ENCODE measurements at places on chromosomes 12 and 14.

DNA sequence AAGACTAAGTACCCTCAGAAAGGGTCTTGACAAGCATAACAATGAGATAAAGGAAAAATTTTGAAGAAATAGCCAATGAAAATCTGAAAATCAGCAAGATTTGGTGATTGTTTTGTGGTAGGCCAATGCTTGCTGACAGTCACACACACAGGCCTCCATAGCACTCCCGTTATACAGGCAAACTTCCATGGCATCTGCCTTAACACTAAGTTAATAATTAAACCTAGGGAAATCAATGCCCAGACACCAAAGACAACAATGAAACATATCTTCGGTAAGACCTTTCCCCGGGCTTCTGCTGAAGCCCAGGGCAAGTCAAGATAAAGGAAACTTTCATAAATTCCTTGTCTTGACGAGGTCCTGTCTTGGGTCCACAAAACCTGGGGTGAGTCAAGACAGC is 18.6 kb upstream of the RERGL start:
- no peak for DNase-seq

GRCh38 chr12:13097491-13098011 is 5.9 kb downstream of the GSG1 start:
- no peak for DNase-seq

GRCh38 chr14:56216626-56217379 is 98.6 kb downstream of the PELI2 start:
- no peak for DNase-seq

GRCh38 chr12:86713121-86713520 is 456.9 kb upstream of the MGAT4C start:
- DNase-seq, result no peak

DNA sequence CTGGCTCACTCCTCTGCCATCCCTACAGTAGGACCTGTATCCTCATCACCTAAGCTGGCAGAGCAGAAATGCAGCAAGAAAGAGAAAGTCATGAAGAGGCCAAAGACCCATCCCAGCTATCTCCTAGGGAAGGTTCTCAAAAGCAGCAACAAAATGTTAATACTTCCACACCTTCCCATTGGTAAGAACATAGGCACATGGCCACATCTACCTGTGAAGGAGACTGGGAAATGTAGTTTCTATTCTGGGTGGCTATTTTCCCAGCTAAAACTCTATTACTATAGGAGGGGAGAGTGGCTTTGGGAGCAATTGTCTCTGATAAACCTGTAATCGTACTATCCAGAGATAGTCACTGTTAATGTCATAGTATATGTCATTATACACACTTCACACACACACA is 13.7 kb upstream of the EIF2B2 start:
- no peak for DNase-seq

- DNase-seq, result no peak
Observed at GRCh38 chr14:98120831-98121464, 1151.0 kb downstream of the BCL11B start.

DNA sequence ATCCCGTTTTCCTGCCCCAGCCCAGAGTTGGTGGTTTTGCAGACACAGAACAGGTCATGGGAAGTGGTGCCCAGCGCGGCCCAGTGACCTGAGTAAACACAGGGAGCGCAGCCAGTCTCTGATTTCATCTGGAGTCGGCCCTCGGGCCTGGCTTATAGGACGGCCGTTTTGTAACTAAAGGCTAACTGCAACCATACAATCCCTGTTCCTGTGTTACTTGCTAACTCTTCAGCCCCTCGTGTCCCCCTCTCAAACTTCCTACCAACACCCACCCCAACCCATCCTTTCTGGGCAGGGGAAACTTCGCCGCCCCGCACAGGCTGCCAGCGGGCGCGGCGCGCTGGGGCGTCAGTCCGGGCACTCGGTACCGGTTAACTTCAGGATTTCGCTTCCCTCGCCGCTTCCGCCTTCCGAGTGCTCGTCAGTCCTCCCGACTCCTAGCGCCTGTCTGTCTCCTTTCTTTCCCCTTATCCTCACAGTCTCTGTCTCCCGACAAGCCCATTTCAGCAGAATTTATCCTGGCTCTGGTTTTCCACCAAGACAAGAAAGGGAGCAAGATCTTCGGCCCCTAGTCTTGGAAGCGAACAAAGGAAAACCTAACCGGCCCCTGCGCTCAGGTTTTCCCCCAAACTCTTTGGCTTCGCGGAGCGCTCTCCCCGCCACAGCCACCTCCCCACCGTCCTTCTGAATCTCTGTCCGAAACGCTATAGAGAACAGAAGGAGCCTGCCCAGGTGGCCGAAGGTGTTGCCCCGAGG is 2.0 kb downstream of the SIX1 start:
- DNase-seq, result no peak

DNA sequence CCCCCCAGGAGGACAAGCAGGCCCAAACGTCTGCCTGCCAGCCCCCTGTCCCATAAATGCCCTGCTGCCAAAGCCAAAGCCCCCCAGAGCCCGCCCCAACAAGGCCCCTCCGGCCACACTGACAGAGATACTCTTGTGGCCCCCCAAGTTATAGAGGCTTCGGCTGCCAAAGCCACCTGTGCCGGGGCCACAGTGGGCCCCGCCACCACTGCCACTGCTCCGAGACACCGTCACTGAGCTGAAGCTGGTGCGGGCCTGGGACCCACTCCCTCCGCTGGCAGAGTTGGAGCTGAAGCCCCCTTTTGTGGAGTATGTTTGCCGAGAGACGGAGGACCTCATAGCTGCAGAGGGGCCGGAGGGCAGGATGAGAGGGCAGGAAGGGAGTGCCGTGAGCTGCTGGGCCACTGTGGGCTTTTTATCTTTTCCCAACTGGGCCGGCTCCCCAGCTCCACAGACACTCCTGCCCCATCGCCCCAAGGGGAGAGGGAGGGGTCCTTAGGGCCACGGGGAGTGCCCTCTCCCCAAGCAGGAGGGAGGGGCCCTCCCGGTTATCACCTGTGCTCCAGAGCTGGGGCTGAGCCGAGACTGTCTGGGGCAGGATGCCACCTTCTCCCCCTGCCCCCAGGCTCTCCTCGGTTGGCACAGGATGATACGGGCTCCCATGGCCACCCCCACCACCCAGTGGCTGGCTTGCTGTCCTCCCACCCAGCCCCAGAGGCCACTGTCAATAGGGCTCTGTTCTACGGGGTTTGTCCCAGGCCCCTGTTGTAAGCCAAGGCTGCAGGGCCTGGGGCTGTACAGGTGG is at the start of gene KRT79:
Gene KRT79 (minus strand): TSS at position 390 of the 805 bp plus-strand sequence. CDS start 51 bp downstream, at position 339.
- DNase-seq, result no peak

DNA sequence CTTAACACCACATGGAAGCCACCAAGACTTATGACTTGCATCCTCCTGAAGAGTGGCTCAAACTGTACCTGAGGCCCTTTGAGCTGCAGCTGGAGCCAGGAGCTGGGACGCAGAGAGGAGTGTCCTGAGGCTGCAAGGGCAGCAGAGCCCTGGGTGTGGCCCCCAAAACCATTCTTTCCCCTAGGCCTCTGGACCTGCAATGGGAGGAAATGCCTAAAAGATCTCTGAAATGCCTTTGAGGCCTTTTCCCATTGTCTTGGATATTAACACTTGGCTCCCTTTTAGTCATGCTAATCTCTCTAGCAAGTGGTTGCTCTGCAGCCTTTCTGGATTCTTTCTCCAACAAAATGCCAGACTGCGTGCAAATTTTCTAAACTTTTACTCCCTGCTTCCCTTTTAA is 156.1 kb downstream of the SLC38A4 start:
- no peak for DNase-seq

DNA sequence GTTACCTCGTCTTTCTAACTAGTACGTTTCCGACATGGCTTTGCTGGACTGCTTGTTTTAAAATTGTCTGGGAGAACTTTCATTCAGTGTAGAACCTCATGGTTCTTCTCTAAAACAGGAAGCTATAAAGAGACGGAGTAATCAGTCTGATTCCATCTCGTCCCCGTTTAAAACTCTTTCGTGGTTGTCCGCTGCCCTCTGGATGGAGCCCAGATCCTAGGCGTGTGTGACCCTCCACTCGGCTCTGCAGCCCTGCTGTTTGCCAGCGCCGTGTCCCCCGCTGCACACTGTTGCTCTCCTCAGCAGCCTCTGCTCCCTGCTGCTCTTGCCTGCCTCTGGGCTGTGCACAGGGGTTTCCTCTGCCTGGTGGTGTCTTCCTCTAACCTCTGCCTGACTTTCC is 50.2 kb downstream of the SLC8B1 start:
- no peak for DNase-seq

DNA sequence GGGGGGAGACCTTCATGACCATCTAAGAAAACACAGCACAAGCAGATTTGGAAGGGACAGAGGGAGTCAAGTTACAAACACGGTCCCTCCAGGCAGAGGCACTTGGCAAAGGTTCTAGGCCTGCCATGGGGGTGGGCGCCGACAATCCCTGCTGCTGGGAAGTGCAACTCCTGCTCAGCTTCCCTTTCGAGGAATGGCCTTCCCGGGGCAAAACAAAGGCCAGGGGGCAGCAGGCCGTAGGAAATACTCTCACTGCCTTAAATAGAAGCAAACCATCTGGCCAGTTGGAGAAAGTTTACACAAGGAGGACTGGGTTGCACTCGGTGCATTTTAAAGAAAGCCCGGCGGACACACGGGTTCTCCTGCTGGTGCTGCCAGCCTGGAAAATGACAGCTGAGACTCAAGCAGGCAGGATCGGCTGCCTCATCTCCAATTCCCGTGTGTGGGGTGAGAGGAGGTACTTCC is 65.8 kb downstream of the ITPK1 start:
- DNase-seq, result no peak

- no peak for DNase-seq
Observed at GRCh38 chr12:94172031-94172430, 23.7 kb downstream of the PLXNC1 start.

DNA sequence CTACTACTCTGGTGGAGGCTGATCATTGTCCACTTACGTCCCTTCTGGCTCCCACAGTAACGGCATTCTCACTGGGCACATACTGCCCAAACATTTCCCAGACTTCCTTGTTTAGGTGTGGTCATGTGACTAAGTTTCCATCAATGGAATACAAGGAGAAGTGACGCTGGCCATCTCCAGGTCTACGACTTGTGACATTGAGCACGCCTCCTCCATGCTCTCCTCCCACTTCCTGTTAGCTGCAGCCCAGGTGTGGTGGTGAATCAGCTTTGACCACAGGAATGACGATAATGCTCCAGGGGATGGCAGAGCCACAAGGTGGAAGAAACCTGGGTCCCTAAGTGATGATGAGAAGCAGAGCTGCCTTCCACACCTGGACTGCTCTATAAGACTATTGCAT is 6.0 kb upstream of the SLC24A4 start:
- no peak for DNase-seq

DNA sequence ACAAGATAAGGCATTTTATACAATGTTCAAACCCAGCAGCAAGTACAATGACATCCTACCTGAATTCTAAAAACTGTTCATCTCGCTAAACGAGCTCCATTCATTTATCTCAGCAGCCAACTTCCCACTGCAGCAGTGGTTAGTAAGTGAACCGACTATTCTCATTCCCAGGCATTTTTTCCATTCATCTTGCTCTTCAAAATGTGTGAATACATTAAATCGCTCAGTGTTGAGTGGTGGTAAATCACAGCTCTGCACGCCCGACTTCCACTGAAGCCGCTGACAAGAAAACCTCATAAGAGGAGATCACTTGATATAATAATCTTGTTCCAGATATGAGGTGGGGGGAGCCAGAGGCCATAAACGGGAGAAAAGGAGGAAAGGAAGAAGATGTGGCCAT is 746.2 kb upstream of the USP15 start:
- no peak for DNase-seq

DNA sequence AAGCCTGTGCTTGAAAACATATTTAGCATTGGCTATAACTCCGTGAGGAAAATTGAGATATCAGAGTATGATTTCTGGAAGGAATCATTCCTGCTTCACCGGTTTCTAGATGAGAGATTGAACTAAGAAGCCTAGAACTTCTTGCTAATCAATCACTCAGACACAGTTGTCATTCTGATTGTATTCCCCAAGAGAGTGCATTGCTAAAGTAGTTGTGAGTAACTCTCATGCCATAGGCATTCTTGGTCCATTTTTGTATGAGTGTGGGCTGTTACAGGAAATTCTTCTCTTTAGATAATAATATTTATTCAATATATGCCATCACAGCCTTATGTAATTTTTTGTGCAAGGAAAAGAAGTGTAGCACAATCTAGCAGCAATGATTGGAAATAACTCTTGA is 893.3 kb upstream of the MDGA2 start:
- DNase-seq, result no peak

GRCh38 chr12:53791735-53792326 is 40.1 kb upstream of the CISTR start:
- no peak for DNase-seq

GRCh38 chr12:40226705-40227104 is 1.9 kb downstream of the LRRK2 start:
- no peak for DNase-seq

- DNase-seq, result no peak
Observed at GRCh38 chr12:89040146-89040964, 311.9 kb downstream of the DUSP6 start.

- DNase-seq, result peak; percentile 50
Observed at GRCh38 chr14:75454963-75455546, 27.2 kb downstream of the JDP2 start.

DNA sequence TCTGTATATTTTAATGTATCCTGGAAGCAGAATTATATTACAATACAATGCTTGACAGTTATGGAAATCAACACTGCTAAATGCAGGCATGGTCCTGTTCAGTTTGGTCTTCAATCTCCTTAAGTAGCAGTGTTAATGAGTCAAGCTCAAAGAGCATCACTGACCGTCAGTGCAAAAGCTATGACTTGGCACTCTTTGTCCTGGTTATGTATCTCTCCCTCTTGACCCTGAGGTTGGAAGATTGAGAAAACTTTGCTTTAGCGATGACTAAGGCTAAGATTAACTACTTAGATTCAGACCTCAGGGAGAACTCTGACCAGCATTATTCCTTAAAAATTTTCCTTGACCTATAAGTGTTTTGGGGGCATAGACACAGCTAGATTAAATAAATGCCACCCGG is 10.9 kb downstream of the CLEC7A start:
- DNase-seq, result no peak

GRCh38 chr12:29882846-29883245 is 99.1 kb upstream of the TMTC1 start:
- peak; percentile 56 for DNase-seq

GRCh38 chr12:101322480-101322879 is 42.6 kb downstream of the UTP20 start:
- DNase-seq, result no peak

DNA sequence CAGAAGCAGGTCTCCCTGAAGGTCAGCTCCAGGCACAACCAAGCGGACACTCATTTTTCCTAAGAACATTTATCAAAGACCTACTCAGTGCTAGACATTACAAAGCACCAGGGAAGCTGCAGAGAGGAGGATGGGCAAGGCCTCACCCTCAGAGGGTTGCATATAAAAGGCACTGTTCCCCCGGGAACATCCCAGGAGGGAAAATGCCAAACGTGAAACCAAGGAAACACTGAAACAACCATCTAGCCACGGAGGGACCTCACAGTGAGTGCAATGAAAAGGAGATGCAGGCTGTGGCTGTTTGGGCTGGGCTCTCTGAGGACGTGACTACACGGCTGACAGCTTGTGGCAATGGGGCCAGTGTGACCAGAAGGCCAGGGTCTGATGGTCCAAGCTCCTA is 117.4 kb upstream of the VASH1 start:
- DNase-seq, result no peak

DNA sequence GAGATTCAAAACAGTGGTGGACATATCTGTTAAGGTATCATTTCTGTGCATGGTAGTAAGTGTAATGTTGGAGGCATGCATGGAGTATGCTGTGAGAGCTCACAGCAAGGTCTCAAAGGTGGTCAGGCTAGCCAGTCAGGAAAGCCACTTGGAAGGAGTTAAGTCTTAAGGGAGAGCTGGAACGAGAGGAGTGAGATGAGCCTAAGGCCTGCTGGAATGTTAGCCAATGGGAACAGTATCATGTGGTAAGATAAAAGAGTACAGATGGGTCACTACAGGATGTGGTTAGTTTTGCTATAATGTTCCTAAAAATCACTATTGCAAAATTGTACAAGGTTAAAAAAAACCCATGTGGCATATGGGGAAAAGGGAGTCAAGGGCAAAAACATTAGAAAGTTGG is 311.7 kb upstream of the E2F7 start:
- DNase-seq, result no peak

Measured in kidney (tissue), 22 donors.